Hematopoietic multipotent progenitor cell treated with erythropoietin and hydrocortisone succinate and interleukin-3 and kit ligand, for 4 days (in vitro differentiated cells): ENCODE measurements at places on chromosomes 3 and 15.
A peak's percentile ranks its signal among the peaks of the same experiment; 100 is the strongest.

GRCh38 chr3:126667631-126668449 lies 12.9 kb upstream of the TXNRD3 start:
- DNase-seq, result no peak

DNA sequence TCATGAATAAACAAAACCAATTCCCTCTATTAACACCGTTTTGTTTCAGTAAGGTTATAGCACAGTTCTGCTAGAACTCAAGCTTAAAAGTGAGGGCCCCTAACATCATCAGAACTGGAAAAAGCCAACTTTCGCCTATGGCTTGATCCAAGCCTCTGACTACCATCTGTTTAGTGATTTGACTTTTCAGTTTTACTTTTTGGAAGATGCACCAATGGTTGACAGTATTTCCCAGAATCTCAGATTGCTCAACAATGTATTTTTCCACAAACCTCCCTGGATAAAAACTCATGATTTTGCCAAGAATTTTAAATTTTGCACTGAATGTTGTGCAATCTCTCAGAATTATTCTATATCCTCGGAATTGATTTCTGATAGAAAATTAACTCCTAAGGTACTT lies 190.7 kb downstream of the LSAMP start:
- no peak for DNase-seq

DNA sequence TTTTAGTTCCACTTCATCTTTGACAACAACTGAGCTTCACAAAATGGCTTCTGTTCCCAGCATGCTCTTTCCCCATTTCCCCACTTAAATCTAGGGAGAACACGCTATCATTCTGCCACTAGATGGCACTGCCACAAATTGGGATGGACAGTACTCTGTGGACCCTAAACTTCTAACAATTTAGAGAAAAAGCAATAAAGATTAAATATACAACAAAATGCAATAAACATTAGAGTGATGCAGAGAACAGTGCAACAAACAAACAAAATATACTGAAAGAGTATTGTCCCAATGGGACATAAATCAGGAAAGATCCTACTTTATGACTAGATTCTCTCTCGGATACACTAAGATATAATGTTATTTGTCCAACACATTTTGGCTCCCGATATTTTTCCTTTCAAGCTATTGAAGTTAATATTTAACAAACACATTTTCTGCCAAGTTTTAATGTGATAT lies 169.7 kb upstream of the TMCO5A start:
- DNase-seq, result peak; percentile 80

- no peak for DNase-seq
Measured at GRCh38 chr3:112114576-112115160, 18.4 kb downstream of the GCSAM start.

GRCh38 chr3:99925584-99926230 lies 108.0 kb downstream of the CMSS1 start:
- DNase-seq, result peak; percentile 10

DNA sequence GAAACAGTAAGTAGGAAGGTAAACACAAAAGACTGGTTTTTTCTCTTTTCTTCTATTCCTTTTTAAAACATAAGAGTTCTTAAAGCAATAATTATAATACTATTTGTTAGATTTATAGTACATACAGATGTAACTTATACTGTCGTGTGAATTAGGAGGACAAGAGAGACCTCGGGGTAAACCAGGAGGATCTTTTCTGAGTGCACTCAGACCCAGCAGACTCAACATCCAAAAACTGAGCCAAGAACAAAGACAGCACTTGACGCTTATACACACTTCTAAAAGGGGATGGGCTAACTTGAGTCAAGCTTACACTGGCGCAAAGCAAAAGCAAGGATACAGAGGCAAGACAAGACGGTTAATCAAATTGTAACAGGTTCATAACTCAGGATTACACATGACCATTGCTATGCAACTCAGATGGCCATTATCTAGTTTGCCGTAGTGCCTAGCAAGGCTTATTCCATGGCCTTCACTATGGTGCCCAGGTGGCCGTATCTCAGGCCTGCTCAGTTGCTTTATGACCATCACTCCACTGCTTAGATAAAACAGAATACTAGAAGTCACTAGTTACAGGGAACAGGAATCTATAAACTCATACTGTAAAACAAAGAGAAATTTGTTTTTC lies 18.6 kb downstream of the MTHFS start:
- DNase-seq, result no peak

DNA sequence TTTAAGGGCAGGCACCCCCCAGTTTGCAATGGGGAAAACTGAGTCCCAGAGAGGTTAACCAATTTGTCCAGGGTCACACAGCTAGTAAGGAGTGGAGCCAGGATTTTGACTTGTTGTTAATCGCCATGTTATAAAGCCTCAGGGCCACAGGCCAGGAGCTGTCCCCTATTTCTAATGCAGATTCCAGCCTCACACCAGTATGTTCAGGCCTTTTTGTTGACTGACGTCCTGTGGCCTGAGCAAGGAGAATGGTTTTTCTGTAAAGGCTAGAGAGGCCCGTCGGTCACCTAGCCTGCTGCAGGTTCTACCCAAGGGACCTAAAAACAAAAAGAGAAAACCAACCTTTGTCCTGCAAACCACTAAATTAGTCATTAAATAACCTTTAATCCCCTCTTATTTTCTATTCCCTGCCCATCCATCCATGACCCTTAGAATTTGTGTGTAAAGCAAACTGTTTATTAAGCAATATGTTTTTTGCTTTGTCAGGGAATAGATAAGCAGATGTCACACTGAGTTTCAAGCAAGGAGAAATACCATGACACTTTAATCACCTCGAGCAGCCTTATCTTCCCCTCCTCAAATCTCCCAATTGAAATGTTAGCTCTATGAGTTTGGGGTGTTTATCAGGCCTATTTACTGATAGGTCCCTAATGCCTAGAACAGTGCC lies 14.1 kb downstream of the ACOX2 start:
- DNase-seq, result peak; percentile 50

DNA sequence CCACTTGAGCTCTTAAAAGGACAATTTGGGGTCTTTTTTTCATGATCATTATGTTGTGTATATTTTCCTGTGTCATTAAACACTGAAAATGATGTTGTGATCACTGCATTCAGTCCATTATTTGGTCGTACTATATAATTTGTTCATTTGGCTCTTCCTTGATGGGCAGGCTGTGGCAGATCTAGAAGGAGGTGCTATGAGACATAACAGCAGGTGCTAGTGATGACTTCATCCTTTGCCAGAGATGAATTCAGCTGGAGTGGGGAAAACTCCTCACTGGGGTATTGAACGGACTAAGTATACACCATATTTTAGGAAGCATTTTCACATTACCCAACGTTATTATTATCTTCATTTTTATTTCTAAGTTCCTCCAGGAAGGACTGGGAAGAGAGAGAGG lies 12.0 kb downstream of the CMTM7 start:
- DNase-seq, result no peak

GRCh38 chr15:52361494-52361893 lies 65.9 kb upstream of the MYO5C start:
- no peak for DNase-seq

DNA sequence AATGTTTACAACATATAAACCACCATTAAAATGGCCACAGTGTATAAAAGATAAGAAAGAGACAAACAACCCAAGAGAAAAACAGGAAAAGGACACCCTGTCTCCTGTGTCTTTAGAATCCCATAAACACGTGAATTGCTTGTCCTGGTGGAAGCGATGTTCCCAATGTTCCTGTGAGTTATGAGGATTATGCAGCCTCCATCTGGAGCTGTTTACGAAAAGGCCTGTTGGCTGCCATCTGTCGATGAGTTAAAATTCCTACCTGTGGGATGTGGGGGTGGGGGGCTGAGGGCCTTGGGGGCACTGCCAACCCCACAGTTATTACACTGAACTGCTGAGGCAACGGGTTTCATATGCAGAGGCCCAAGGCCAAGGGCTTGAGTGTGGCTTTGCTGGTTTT lies 13.6 kb downstream of the NISCH start:
- no peak for DNase-seq

DNA sequence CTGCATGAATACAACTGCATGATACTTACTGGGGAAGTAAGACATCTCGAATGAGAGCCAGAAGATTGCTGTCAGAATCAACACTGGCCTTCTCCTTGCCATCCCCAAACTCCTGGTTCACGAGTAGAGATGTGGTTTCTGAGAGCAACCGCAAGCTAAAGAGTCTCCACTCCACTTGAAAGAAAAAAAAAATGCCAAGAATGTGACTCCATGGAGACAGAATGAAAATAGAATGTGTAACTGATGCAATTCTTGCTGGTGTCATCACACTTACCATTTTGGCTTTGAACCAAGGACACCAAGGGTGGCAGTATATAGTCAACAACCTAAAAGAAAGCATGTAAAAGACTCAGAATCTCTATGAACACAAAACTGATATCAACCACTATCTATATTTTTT lies 280.4 kb downstream of the ULK4 start:
- DNase-seq, result no peak

DNA sequence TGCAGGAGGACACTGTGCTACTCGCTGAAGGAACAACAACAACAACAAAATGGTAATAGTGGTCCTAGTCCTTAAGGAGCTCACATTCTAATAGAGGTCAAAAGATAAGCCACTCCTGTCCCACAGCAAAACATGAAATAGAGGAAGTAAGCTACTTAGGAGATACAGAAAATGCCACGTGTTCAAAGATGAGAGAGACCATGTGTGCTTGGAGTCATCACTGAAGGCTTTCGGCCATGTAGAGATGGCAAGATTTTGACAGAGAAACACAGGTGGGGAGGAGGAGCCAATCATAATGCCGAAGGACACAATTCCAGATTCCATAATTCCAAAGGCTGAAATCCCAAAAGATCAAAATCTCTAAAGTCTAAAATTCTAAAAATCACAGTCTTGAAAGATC lies 24.8 kb upstream of the RIOX2 start:
- peak; percentile 21 for DNase-seq

DNA sequence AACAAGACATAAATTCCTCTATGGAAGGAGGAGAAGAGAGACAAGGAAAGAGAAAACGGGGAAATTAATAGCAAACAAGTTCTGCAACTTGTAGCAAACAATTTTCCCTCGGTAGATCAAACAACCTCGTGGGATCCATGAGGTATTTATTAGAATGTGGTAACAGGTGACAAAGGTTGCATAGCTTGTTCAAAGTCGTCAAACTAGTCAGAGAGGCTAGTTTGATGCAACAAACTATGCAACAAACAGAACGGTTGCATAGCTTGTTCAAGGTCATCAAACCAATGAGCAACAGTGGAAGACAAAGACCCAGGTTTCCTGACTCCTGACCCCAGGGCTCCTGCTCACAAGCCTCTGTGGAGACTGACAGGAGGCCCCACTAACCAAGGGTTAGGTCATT lies 20.7 kb downstream of the MB21D2 start:
- no peak for DNase-seq

DNA sequence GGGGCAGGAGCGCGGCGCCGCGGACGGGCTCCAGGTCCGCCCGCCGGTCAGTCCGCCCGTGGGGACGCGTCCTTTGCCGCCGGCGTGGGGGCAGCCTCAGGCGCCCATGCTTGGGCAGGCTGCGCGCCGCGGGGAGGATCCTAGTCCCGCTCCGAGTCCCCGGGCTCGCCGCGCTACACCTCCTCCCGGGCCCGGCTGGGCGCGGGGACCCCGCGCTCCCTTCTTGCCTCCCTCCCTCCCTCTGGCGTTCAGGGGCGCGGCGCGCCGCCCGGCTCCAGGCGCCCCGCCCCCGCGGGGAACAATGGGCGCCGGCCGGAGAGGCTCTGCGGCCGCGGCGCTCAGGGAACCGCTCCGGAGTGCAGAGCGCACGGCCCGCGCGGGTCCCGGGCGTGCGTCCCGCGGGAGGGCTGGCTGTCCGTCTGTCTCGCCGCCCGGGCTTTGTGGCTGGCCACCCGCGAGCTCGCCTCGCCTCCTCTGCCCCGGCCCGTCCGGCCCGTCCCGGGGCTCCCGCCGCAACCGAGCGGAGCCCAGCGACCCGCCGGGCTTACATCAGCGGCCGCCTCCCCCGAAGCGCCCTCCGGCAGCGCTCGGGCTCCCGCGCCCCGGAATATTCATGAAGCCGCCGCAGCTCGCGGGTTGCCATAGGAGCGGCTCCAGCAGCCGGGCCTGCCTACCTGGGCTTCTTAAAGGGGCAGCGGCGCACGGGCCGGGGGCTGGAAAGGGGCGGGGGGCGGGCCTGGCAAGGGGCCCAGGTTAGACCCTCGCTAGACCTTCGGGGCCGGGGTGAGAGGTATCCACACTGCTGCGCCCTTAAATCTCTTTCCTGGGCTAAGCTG lies at the start of gene HCN4:
HCN4 (minus strand) TSS at position 658 of the 836 bp plus-strand sequence. CDS start 688 bp downstream, outside the sequence.
- DNase-seq, result peak; percentile 5

DNA sequence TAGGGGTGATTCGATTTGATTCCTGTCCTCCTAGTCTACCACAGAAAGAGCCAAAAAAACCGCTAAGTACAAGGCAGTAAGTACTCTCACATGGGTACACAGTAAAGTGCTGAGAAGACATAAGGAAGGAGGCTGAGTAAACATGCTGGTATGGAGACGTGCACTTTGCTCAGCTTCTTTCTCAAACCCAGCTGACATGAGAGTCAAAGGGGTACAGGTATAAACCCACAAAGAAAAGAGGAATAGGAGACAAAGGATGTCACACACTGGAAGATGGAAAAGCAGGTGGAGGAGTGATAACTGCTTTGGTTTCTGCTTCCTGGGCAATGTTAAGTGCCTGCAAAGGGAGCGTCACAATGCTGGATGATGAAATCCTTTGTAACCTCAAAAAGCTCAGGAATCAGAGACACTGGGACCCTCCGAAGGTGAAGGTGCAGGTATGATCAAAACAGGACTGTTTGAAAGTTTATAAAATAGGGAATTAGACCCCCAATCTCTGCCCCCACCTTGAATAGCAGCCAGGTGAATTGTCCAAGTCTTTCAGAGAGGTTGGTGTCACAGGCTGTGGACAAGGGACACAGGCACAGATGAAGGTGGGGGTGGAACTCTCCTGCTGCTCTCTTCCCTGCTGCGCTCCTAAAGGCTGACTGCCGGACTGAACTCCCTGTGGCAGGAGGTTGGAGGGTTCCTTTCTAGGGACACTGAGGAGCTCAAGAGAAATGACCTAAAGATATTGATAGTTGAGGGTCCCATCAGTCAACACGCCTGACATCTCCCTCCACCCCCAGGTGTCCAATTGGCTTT lies 101.8 kb downstream of the RAB11A start:
- DNase-seq, result no peak

DNA sequence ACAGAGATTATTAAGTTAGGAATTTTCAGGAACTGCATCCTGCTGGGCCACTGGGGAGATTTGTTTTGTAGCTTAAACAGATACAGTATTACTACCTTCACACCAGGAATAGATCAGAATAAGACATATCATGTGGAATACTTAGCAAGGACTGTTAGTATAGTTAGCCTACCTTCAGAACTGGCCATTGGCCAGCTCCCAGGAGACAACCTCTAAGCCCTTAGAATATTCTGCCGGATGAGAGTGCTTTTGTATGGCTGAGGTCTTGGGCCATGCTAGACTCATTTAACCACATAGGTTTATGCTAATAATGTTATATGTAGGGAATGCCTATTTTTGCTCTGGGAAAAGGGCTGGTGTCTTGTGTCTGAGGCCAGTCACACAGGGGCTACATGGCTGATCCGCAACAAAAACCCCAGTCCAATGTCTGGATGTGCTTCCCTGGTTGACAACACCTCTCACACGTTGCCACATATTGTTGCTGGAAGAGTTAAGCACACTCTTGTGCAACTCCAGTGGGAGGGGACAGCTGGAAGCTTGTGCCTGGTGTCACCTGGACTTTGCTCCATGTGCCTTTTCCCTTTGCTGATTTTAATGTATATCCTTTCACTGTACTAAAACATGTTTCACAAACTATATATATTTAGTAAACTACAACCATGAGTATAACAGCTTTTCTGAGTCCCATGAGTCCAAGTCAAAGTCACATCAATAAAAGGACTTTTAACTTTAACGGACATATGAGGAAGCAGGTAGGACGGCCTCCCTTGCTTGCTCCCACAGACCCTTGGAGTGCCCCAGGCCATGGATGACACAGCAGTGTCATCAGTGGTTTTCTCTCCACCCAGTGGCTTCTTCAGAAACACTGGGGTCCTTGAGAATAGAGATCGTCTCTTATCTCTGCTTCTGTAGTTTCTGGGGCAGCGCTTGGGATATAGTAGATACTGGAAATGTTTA lies 118.0 kb upstream of the C3orf80 start:
- peak; percentile 55 for DNase-seq
